ENCODE measurements at places on chromosomes 1 and 21.

DNA sequence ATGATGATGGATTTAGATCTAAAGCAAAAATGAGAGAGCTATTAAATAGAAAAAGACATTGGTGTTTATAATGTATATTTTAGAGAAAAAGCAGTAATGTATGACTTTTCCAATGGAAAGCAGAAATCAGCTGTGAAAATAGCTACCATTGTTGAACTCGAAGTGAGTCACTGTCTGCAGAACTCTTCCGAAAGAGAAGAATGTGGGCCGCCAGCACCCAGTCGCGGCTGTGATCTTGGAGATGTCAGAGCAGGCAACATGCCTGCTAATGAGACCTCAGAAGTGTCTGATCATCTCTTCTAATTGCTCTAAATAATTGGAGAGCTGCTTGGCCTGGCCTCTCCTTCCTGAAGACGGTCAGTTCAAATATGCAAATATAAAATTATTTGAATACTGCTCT lies 333.6 kb upstream of the RUNX1 start:
- DNase-seq, result no peak

DNA sequence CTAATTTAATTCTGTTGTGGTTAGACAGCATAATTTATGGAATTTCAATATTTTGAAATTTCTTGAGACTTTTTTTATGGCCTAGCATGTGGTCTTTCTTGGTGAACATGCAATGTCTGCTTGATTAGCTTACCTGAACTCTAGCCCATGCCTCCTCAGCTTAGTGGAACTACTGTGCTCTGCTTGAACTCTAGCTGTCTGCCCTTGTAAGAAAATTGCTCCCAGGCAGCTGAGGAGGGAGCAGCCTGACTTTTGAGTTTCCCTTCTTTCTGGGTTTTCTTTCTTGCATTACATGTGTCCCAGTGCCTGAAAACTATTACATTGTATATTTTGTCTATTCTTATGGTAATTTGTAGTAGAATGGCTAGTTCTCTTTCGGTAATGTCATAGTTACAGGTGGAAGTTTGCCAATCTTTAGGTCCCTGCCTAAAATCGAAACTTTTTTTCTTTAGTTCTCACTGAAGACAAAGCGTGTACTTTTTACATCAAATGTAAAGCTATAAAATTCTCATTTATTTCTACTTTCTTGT lies 105.3 kb downstream of the MAST2 start:
- no peak for DNase-seq

DNA sequence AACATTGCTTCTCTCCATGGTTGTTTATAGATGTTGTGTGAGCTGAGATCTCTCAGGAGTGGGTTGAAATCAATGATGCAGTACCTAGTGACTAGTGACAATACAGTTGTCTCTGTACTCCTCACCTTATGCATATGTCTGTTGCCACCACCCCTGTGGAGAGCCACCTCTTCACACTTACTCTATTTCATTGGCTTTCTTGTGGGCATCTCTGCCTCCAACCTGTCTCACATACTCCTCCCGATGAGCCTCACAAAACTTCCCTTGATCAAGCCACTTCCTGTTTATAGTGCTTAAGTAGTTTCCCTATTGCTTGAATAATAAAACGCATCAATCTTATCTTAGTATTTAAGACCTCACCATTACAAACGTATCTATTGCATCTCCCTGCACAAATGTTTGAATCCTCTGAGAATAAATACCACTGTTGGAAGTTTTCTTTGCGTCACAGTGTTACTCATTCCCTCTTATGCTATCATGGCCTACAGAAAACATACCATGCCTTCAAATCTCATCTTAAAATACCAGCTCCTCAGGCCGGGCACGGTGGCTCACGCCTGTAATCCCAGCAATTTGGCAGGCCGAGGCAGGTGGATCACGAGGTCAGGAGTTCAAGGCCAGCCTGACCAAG lies 54.7 kb upstream of the GREM2 start:
- DNase-seq, result no peak

- no peak for DNase-seq
Observed at GRCh38 chr21:29025328-29025713, 853 bp downstream of the USP16 start.

DNA sequence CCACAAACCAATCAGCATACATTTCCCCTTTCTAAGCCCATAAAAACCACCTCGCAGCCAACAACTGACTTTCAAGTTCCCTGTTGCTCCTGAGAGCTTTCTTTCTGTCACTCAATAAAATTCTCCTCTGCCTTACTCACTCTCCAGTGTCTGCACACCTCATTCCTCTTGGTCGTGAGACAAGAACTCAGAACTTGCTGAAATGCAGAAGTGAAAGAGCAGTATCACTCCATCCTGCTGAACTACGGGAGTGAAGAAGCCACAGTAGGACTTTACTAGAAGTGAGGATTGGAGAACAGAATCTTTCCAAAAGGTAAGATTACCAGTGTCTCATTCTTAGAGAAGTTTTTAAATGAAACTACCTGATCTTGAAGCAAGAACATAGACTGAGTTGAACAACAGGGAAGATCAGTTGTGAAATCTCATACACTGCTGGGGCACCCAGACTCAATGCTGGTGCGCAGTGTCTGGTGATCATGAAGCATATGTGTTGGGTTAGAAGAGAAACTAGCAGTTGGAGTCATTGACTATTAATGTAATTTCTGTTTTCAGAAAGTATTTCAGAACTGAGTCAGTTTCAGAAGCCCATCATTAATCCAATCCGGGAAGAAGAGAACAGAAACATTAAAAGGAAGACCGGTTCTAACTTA lies 726.9 kb upstream of the TMPRSS15 start:
- no peak for DNase-seq

GRCh38 chr1:166169182-166169581 lies 2.4 kb upstream of the FAM78B start:
- no peak for DNase-seq

DNA sequence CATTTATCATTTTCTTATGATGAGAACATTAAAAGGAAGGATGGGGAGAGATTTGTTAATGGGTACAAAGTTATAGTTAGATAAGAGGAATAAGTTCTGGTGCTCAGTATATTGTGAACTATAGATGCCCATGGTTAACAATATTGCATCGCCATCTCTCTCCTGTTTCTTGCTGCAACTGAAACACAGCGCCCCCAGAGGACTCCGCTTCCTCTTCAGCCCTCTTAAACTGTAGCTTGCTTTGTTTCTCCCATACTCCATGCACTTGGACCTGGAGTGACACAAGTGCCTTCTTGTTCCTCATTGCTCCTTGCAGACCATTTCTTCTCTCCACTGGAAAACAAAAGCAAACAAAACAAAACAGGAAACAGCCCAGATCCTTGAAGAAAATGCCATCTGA lies 70.1 kb upstream of the NTPCR start:
- DNase-seq, result no peak

- no peak for DNase-seq
Observed at GRCh38 chr1:66333466-66334199, 200.3 kb upstream of the SGIP1 start.

DNA sequence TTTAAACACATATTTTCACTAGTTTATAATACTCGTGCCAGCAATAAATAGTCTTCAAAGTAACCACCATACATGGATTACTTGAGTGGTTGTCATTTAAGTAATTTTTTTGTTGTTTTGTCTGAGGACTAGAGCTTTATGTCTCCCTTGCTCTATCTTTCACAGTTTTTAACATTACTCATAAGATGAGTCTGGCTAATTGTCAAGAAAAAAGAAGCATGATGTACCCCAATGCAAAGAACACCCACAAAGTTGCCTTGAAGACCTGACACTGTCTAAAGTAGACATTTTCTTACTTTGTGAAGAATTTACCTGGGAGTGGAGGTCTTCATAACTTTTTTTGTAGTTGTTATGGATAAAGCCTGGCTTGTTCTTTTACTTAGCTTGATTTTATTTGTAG lies 210.4 kb upstream of the BRINP3 start:
- no peak for DNase-seq

Data from stimulated activated CD8-positive, alpha-beta memory T cell treated with anti-CD3 and anti-CD28 coated beads, Interleukin-12 subunit alpha, Interleukin-12 subunit beta, amount 100 ng/mL, for 4 hours (primary cell).